GM23248 (cell line): ENCODE measurements at places on chromosomes 2 and 18. TPM values are rescaled to one million over a fixed set of nuclear protein-coding genes. Genes with fewer than 3 reads are reported as not detected.

DNA sequence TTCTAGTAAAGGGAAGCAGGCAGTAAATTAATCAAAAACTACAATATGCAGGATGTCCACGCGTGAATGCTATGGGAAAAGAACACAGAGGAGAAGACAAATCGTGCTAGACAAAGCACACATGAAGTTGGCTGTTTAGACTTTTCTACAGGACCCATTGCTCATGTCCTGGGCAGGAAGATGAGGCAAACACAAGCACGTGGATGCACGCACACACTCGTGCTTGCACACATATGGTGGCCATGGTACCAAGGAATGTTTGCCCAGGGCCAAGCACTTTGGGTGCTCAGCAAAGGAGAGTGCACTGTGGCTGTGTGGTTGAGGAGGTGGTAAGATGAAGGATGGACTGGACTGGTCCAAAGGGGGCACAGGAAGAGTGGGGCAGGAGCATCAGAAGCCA lies 80.2 kb upstream of the MCFD2 start:
- no peak for DNase-seq
- no peaks in the 10 kb centered on the region for H3K4me1 ChIP-seq
- no peak overlapping the region for H3K4me3 ChIP-seq
- no peak overlapping the region for H3K27ac ChIP-seq

DNA sequence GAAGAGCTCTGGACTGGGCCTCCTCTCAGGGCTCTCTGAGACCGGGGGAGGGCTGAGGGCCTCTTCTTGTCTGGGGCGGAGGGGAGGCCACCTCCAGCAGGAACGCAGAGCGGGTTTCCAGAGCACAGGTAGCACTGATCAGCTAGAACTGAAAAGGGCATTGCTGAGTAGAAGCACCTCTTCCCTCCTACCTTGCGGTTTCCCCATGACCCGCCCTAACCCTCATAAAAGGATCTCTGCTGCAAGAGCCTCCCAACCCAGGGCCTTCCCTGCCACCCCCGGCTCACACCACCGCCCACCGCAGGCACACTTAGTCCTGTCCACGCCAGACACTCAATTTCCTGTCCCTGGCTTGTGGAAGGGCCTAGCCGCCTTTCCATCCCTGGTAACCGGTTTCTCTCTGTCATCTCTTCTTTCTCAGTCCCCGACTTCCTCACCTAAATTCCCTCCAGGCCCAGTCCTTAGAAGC lies 966 bp downstream of the ADCY3 start:
- DNase-seq: peak; percentile 50
- H3K27ac ChIP-seq: no peak overlapping the region
- H3K27me3 ChIP-seq: no peaks in the 10 kb centered on the region

DNA sequence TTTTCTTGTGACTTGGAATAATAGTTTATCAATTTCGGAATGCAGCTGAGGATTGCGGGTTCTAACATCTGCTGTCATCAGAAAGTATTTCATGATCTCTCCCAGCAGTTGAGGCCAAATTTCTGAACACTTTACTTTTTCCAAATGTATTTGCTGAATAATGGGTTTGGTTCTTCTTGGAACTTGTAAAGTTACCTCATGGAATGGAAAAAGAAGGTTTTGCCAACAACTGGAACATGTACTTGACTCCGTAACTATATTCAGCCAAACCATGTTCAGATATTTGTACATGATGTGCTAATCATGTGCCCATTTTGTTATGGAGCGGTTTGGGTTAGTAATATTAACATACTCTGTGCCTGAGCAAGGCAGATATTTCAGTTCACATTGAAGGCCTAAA lies 119.6 kb downstream of the LCLAT1 start:
- peaks cover 4% of the 10 kb centered on the region; the same call in 1 of the 2 replicates for H3K36me3 ChIP-seq
- H3K4me1 ChIP-seq: peaks cover 15% of the 10 kb centered on the region

- H3K4me1 ChIP-seq: peaks cover 5% of the 10 kb centered on the region; the same call in 1 of the 2 replicates
- no peaks in the 10 kb centered on the region for H3K36me3 ChIP-seq
- DNase-seq: no peak
- no peak overlapping the region for H3K27ac ChIP-seq
- peak overlapping the region; percentile 50; the same call in 1 of the 2 replicates for H3K4me3 ChIP-seq
Measured at GRCh38 chr2:67845621-67846369, 217.0 kb downstream of the C1D start.

DNA sequence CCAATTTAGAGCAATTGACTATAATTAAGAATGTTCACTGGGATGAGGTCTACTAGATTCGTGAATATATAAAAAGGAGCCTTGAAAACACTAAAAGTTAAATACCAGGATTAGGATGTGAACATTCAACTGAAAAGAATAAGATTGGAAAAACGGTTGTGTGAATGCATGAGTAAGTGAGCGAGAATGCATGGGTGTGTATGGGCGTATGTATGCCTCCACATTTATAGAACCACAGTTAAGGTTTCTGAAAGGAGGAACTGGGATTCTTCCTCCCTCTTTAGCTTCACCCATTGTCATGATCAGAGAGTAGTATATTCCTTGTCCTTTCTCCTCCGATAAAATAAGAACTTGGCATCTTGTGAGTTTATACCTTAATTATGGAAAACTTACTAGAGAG lies 151.1 kb upstream of the UBE2E3 start:
- no peak overlapping the region for H3K27ac ChIP-seq
- H3K4me1 ChIP-seq: no peaks in the 10 kb centered on the region
- H3K4me3 ChIP-seq: no peak overlapping the region
- no peak for DNase-seq
- H3K27me3 ChIP-seq: no peaks in the 10 kb centered on the region

DNA sequence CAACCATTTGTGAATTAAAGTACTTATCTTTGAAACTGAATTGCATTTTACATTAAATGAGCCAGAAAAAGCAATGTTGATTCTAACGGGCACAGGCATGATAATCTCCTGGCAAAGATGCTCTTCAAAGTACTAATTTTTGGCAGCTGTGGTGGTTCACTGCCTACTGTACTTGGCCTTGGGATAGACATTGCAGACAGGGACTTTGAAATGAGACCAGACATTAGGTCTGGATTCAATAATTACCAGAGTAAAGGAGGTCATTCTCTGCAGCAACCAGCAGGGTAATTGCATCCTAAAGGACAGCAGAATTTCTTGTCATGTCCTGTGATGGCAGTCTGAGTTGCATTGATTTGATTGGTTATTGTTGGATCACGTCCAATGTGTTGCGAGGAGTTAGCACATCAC lies 986.5 kb downstream of the TDRD15 start:
- H3K4me3 ChIP-seq: no peak overlapping the region
- DNase-seq: no peak
- no peak overlapping the region for H3K27ac ChIP-seq
- H3K36me3 ChIP-seq: no peaks in the 10 kb centered on the region
- H3K4me1 ChIP-seq: no peaks in the 10 kb centered on the region

- no peak overlapping the region for H3K4me3 ChIP-seq
- no peak overlapping the region for H3K27ac ChIP-seq
- peaks cover 6% of the 10 kb centered on the region; the same call in 1 of the 2 replicates for H3K27me3 ChIP-seq
- no peaks in the 10 kb centered on the region for H3K4me1 ChIP-seq
Measured at GRCh38 chr2:68687018-68687417, 43.6 kb downstream of the PROKR1 start.

DNA sequence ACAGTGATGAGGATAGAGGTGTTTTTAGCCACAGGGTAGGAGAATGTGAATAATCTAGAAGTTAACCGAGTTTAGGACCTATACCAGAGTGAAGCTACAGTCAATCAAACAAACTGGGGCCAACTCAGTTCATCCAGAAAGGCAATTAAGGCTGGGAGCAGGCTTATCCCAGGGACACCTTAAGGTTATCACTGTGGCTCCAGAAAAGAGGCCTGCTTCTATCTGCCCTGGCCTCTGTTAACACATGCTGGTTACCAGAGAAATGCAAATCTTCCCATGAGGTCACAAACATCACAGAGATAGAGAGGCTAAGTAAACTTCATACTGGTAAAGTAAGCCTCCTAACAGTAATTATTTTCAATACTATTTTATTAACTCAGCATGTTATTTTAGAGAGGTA lies 93.2 kb upstream of the GRB14 start:
- H3K36me3 ChIP-seq: no peaks in the 10 kb centered on the region
- H3K27me3 ChIP-seq: no peaks in the 10 kb centered on the region
- H3K27ac ChIP-seq: no peak overlapping the region
- DNase-seq: no peak

DNA sequence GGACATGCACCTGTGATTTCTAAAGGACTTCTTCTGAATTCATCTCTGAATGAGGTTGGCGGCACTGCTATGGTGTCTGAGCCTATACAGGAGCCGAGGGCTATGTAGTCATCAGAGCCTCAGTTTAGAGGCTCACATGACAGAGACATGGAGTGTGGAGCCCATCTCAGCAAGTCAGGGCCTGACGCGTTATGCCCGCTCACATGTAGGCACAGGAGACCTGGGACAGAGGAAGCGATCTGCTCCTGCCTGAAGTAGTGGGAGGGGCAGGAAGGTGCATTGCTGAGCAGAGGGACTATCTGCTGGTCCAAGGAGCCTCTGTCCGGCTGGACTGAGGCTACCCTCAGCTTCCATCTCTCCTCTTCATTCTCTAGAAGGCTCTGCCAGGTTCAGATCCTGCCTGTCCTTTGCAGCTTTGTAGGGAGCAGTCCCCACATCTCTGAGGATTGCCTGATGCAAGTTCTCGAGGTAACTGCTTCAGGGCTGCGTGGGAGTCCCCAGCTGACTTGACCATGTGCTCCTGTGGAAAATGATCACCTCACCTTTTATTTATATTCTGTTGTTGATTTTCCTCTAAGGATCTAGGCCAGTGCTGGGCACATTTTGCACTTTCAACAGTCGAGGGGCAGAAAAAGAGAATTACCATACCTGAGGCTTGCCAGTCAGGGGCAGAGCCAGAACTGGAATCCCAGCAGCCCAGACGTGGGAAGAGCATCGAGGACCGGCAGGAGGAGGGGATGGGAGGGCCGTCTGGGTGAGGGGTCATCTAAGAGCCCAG lies 16.6 kb downstream of the KLHL29 start:
- no peaks in the 10 kb centered on the region for H3K27me3 ChIP-seq
- no peak overlapping the region for H3K4me3 ChIP-seq
- DNase-seq: no peak
- H3K4me1 ChIP-seq: peaks cover 9% of the 10 kb centered on the region; the same call in 1 of the 2 replicates
- no peaks in the 10 kb centered on the region for H3K36me3 ChIP-seq

DNA sequence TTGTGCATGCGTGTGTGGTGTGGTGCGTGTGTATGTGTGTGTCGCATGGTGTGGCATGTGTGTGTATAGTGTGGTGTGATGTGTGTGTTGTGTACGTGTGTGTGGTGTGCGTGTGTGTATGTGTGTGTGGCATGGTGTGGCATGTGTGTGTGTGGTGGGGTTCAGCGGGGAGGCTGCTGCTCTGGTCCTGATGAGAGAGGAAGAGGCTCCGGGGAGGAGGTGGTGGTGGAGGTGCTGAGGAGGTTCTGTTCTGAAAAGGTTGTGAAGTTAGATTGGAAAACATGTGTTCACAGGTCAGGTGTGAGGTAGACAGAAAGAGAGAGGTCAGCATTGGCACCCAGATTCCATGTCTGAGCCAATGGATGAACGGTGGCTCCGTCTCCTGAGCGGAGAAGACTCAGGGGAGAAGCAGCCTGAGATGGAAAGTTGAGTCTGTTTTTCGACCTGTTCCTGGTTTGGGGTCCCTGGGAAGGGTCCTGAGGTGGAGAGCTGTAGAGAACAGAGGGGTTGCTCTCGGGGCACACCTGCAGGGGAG lies 67.2 kb upstream of the HDAC4 start:
- no peak overlapping the region for H3K4me3 ChIP-seq
- H3K4me1 ChIP-seq: no peaks in the 10 kb centered on the region
- no peaks in the 10 kb centered on the region for H3K36me3 ChIP-seq
- H3K27ac ChIP-seq: no peak overlapping the region

REG3A gene
- not detected in 2 replicates for polyA plus RNA-seq

CCDC148 gene
- polyA plus RNA-seq: 0.51 and 0.64 TPM in 2 replicates

NT5DC4 gene
- polyA plus RNA-seq: not detected in 2 replicates

DDX18 gene
- polyA plus RNA-seq: 33.1 and 35.8 TPM in 2 replicates

CNDP1 gene
- not detected in 2 replicates for polyA plus RNA-seq

TACR1 gene
- 0.05 and 0.65 TPM in 2 replicates for polyA plus RNA-seq
